GM19239 (cell line): ENCODE measurements at places on chromosomes 7 and 10.

DNA sequence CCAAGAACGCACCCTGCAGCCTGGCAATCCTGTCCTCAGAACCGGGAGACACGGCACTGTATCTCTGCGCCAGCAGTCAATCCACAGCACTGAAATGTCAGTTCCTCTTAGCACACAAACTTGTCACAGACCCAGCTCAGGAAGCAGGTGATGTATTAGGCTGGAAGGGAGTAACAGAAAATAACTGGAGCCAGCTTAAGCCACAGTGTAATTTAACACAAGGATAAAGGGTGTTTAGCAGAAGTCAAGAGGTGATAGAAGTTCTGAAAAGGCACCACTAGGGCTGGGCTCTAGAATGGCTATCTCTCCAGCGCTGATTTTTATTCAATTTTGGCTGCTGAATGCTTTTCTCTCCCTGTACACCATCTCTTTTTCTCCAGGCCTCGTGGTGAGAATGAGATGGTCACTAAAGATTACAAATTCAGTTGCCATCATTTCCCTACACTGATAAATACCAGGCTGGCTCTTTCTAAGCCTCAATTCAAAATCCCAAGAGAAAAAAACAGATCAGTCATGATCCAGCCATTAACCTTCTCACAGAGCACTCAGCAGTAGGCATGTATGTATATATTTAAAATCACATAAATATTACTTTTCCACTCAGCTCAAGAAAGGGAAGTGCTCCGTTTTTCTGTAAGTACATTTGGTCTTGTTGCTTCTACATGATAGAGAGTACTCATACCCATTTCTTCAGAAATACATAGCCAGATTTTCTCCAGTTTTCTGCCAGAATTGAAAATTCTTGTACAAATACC, 102.7 kb upstream of the PRSS1 start:
- no peak for DNase-seq

GRCh38 chr10:125984346-125984745, 88.0 kb downstream of the FANK1 start:
- no peak for DNase-seq

GRCh38 chr7:135756191-135756590, 7.6 kb upstream of the FAM180A start:
- no peak for DNase-seq

- DNase-seq = no peak
These were observed 200.3 kb downstream of the CACNB2 start for GRCh38 chr10:18340496-18341051.

GRCh38 chr10:122464586-122464985, 3.2 kb downstream of the HTRA1 start:
- DNase-seq = no peak

GRCh38 chr10:102729029-102730026, 14.4 kb upstream of the WBP1L start:
- DNase-seq = no peak

DNA sequence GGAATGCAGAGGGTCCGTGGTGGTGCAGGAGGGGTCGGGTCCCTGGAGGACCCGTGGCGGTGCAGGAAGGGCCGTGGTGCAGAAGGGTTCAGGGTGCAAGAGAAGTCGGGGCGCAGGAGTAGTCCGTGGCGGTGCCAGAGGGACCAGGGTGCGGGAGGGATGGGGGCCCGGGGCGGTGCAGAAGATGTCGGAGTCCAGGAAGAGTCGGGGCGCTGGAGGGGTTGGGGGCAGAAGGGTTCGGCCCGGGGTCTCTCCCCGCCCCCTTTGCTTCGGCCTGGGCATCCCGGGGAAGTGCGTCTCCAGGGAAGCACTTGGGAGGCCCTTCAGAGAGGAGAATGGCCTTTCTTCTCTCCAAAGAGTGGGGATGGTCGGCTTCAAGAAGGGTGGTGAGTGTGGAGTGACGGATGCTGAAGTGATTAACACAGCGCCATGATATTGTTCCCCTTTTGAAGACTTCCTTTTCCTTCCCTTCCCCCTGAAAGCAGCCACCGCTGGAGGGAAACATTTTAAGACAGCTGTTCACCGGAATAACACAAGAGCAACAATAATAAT, 997 bp downstream of the WDR37 start:
- DNase-seq = no peak

DNA sequence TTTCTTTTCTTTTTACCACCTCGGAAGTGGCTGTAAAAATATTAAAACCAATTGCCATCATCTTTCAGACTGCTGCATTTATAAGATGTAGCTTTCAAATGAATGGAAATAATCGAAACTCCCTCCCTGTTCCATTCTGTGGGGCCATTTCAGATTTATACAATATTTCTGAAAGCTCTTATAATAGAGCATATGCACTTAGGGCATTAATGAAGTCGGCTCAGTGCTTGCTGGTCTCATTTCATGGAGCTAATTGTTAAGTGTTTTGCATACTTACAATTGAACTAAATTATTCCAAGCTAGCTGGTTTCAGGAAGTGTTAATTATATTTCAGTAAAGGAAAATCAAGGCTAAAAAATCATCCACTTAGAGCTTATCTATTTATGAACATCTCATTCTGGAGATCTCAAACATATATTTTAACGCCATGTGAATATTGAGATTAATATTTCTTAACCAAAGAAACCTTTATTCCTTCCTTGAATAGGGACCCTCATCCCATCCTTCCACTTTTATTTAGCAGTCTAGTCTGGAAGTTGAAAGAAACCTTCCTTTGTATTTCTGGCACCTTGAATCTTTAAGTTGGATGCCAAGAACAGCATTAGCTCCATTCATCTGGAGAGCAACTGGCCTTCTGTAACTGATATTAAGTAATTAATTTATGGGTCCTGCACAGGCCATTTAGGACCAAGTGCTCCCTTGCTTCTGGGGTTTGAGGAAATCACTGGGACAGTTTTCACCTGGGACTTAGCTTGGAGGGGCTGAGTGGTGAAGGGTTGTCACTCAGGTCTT, 45.1 kb downstream of the RPS24 start:
- DNase-seq = no peak

DNA sequence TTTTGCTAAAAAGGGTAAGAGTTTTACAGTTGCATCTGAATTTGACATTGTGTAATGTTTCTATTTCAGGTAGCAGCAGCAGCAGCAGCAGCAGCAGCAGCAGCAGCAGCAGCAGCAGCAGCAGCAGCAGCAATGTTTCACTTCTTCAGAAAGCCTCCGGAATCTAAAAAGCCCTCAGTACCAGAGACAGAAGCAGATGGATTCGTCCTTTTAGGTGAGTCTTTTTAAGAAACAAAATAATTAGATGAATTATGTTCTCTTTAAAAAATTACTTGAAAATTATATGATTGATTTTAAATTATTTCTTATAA, 32.6 kb downstream of the UMAD1 start:
- DNase-seq = no peak

- no peak for DNase-seq
These were observed 7.6 kb downstream of the WDR86 start for GRCh38 chr7:151402029-151402835.

DNA sequence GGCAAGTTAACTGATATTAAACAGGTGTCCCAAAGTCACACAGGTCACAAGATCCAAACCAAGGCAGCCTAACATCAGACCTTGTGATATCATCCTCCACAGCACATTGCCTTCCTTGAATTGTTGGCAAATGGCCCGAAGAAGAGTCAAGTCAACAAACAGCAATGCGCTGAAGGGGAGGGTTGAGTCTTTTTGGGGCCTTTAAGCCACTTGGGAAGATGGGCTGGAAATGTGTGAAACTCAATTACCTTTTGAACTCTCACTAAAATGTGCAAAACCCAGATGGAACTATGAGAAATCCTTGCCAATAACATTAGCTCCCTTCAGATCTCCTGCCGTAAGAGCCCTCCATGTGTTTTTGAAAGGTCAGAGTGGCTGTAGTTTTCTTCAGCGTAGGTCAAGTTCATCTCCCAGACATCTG, 47.9 kb upstream of the STK17A start:
- no peak for DNase-seq

- no peak for DNase-seq
These were observed 98.6 kb upstream of the PRPS1L1 start for GRCh38 chr7:18126281-18126680.

GRCh38 chr10:133464582-133465031, 10.9 kb downstream of the SCART1 start:
- no peak for DNase-seq

GRCh38 chr7:30147223-30147622, 12.4 kb downstream of the MTURN start:
- no peak for DNase-seq

GRCh38 chr7:140923358-140924006, 1.2 kb downstream of the BRAF start:
- no peak for DNase-seq

GRCh38 chr10:7773845-7774801, 13.7 kb downstream of the KIN start:
- no peak for DNase-seq

GRCh38 chr10:43136995-43137716, 1.1 kb upstream of the CSGALNACT2 start:
- DNase-seq = no peak

DNA sequence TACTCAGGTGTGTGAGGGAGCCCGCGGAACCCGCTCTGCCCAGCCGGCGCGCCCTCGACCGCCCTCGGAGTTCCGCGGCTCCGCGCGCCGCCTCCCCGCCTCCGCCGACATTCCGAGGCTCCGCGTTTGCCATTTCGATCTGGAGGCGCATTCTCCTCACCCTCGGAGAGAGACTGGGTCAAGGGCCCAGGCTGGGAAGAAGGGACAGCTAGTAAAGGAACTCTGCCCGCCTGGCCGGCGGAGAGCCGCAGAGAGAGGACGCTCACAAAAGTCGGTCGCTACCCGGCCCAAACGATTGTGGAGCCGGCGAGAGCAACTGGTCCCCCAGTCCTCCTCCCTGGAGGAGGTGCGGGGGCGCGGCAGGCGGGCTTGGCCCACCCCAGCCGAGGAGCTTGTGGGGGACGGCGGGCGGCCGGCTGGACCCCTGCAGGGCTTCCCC, 74.5 kb upstream of the LEP start:
- DNase-seq = no peak

DNA sequence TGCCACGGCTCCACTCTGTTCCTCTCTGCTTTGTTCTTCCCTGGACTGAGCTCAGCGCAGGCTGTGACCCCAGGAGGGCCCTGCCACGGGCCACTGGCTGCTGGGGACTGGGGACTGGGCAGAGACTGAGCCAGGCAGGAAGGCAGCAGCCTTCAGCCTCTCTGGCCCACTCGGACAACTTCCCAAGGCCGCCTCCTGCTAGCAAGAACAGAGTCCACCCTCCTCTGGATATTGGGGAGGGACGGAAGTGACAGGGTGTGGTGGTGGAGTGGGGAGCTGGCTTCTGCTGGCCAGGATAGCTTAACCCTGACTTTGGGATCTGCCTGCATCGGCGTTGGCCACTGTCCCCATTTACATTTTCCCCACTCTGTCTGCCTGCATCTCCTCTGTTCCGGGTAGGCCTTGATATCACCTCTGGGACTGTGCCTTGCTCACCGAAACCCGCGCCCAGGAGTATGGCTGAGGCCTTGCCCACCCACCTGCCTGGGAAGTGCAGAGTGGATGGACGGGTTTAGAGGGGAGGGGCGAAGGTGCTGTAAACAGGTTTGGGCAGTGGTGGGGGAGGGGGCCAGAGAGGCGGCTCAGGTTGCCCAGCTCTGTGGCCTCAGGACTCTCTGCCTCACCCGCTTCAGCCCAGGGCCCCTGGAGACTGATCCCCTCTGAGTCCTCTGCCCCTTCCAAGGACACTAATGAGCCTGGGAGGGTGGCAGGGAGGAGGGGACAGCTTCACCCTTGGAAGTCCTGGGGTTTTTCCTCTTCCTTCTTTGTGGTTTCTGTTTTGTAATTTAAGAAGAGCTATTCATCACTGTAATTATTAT, 1.2 kb downstream of the CLDN4 start:
- no peak for DNase-seq

- no peak for DNase-seq
These were observed 22.1 kb downstream of the ARMC10 start for GRCh38 chr7:103097041-103097440.

GRCh38 chr7:5396542-5396941, 27.1 kb downstream of the TNRC18 start:
- DNase-seq = peak; percentile 89

- DNase-seq = no peak
These were observed 28.5 kb upstream of the CROT start for GRCh38 chr7:87316846-87317552.

GRCh38 chr7:29127527-29127926, 18.8 kb downstream of the CPVL start:
- DNase-seq = no peak

DNA sequence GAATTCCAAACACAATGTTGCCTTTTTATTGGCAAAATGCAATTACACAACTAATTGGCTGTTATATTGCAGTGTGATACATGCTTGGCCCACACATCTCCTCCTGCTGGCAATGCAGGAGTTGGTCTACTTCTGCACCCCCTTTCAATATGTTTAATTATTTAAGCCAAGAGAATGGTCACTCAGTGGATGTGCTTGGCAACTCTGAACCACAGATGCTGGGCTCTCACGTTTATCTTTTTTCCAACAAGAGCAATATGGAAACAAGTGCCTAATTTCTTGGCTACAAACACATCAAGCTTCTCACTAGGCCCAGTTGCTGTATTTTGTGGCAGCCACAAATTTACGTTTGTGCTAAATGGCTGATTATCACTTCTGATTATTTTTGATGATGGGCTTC, 1149.2 kb upstream of the CELF2 start:
- DNase-seq = no peak

GRCh38 chr10:121648059-121648458, 49.8 kb upstream of the FGFR2 start:
- DNase-seq = no peak

- DNase-seq = no peak
These were observed 16.0 kb downstream of the SND1 start for GRCh38 chr7:127667759-127668530.

DNA sequence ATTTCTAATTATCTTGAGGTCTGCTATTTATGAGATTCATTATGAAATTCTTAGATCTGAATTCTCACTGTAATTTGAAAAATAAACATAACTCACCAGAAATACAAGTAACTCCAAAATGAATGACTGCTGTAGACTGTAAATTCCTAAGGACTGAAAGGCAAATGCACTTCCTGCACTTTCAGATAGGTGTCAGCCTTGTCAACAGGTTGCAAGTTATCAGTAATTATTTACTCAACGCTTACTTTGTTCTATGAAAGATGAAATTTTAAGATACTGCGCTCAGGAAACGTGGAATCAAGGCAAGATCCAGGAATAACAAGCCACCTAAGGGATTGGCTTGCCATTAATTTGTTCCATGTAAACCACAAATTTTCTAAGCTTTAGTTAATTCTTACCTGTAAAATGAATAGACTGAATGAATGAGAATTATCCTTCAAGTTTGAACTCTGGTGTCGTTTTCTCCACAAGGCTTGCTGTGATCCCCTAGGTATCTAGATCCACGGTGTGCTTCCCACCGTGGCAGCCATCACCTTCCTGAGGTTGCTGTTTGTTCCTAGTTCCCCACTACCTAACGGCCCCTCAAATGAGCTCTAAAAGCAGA, 12.6 kb downstream of the DHX32 start:
- DNase-seq = no peak

GRCh38 chr7:24075426-24075810, 208.6 kb upstream of the NPY start:
- DNase-seq = no peak

- no peak for DNase-seq
These were observed 219.5 kb upstream of the HPS1 start for GRCh38 chr10:98666276-98666675.

GRCh38 chr10:33066558-33067236, 108.7 kb upstream of the ITGB1 start:
- DNase-seq = no peak

- no peak for DNase-seq
These were observed 10.6 kb upstream of the OR2A2 start for GRCh38 chr7:144098776-144099175.
